Stimulated activated CD4-positive, alpha-beta T cell treated with anti-CD3 and anti-CD28 coated beads, Interleukin-15, amount 100 ng/mL, for 1 hour (primary cell): ENCODE measurements at places on chromosomes 4 and X.

DNA sequence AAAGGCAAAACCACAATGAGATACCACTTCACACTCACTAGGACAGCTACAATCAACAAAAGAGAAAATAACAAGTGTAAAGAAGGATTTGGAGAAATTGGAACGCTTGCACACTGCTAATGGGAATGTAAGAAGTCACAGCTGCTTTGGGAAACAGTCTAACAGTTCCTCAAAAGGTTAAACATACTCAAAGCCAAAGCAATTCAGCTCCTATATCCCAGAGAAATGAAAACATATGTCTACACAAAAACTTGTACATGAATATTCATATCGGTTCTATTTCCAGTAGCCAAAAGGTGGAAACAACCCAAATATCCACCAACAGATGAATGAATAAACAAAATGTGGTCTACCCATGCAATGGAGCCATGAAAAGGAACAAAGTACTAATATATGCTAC, 64.0 kb downstream of the TEC start:
- no peak for DNase-seq

GRCh38 chr4:80726471-80726870, 304.0 kb upstream of the BMP3 start:
- no peak for DNase-seq

DNA sequence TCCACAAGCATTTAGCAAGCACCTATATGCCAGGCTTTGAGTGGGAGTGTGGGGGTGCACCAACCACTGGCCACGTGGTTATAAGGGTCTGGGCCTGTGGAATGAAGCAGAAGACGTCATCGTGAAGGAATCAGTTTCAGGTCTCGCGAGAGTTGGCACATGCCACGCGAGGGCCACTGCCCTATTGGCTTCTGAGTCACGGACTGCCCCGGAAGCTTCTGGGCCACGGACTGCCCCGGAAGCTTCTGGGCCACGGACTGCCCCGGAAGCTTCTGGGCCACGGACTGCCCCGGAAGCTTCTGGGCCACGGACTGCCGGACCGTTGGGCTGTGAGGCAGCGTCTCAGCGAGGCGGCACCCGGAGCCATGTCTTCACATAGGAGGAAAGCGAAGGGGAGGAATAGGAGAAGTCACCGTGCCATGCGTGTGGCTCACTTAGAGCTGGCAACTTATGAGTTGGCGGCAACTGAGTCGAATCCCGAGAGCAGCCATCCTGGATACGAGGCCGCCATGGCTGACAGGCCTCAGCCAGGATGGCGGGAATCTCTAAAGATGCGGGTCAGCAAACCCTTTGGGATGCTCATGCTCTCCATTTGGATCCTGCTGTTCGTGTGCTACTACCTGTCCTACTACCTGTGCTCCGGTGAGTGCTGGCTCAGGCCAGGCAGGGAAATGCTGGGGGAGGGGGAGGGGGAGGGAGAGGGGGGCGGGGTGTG, at the start of gene FMR1NB:
TSS of gene FMR1NB (plus strand) at position 300 of the 715 bp plus-strand sequence. CDS start at position 366, 66 bp downstream.
- DNase-seq = no peak

DNA sequence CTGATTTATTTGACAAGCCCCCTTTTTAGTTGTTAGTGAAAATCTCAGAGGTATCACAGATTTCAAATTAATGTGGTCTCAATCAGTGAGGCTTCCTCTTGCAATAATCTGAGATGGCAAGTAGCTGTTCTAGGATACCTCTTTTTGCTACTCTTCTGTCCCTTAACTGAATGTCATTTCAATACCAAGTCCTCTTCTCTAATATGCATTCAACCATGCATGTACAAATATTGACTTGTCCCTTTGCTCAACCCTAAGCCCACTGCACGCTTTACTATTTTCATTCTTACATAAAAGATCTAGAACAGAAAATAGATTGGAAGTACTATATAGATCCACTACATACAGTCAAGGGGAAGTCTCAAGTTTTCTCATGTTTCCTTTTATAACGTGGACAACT, 164.2 kb downstream of the CBR4 start:
- no peak for DNase-seq

DNA sequence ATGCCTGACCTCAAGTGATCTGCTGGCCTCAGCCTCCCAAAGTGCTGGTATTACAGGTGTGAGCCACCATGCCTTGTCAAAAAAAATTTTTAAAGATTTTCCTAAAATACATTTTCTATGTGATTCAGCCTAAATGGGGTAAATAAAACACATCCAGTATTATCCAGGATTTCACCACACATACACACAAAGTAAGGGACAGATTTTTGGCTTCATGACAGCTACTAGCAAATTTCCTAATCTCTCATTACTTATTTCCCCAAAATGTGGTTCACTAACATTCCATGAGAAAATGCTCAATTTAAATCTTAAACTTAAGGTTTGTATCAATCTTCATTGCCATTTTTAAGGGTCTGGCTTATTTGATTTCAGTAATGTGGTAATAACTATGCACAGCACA, 348.5 kb upstream of the INTU start:
- no peak for DNase-seq
